CD4-positive, alpha-beta memory T cell (primary cell): ENCODE measurements at places on chromosomes 7 and 10.

DNA sequence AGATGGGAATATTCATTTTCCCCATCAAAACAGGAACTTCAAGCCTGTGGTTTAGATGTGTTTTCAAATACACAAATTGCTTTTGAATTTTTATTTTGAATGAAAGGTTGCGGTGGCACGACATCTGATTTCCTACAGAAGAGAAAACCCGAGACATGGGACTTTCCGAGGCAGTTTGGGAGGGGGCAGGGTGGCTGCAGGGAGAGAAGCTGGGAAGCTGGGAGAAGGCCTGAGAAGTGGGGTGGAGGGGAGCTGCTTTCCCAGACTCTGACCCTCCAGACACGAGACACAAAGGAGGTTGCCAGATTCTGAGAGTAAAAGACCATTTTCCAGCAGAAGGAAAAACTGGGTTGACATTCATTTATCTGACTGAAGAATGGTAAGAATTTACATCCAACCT is 19.6 kb downstream of the TMEM176A start:
- H3K27me3 ChIP-seq, result no peaks in the 10 kb centered on the region
- no peak overlapping the region for H3K4me3 ChIP-seq
- no peak for DNase-seq
- H3K4me1 ChIP-seq, result no peaks in the 10 kb centered on the region

GRCh38 chr7:127858091-127858914 is 172.9 kb downstream of the LRRC4 start:
- H3K4me3 ChIP-seq, result no peak overlapping the region
- no peak overlapping the region for H3K27ac ChIP-seq
- DNase-seq, result no peak
- no peaks in the 10 kb centered on the region for H3K36me3 ChIP-seq
- H3K4me1 ChIP-seq, result peaks cover 50% of the 10 kb centered on the region

DNA sequence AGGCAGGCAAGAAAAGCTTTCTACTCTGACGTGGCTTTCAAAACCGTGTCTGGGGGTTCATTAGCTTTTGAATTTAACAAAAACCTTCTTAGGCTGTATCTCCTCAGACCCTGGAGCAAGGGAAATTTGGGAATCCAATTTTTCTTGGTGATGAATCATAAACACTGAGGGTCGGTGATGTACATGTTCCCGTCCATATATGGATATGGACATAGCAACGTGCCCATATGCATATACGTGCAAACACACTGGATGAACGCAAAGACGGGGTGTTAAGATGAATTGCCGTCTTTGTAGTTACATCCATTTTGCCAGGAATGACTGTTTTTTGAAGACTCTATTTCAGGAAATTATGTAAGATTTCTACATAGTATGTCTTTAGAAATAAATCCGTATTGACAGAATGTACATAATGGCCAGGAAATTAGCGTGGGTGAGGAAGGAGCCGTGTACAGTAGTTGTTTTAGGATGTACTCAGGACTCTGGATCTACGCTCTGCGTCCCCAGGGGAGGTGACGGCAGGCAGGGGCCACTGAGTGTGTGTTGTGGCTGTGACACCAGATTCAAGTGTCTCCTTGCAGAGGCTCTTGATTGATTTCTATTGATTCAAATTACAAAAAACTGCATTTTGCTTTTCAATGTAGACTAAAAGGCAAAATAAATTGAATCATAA is 238.2 kb downstream of the DNAJB6 start:
- H3K4me3 ChIP-seq, result no peak overlapping the region
- H3K27ac ChIP-seq, result no peak overlapping the region
- no peak for DNase-seq
- no peaks in the 10 kb centered on the region for H3K27me3 ChIP-seq
- H3K4me1 ChIP-seq, result peaks cover 11% of the 10 kb centered on the region
- no peaks in the 10 kb centered on the region for H3K36me3 ChIP-seq

DNA sequence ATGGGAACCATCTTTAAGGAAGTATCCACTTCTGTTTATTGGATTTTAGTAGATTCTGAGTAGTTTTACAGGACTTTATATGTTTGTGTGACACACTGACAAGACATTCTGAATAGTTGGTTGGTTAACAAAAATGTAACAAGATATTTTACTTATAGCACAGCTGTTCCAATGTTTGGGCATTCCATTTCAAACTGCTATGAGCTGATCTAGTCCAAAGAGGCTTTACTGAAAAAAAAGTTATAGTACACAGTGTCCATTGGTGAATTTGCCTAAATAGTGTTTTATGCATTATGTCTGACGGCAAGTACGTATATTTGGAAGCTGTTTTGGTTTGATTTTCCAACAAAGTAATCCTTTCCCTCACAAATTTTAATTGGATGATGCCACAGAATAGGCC is 99.1 kb downstream of the SAMD9 start:
- DNase-seq, result no peak
- no peaks in the 10 kb centered on the region for H3K4me1 ChIP-seq
- no peaks in the 10 kb centered on the region for H3K27me3 ChIP-seq
- H3K36me3 ChIP-seq, result no peaks in the 10 kb centered on the region
